ENCODE measurements at places on chromosomes 1 and 21. TPM values are rescaled to one million over a fixed set of nuclear protein-coding genes. Genes with fewer than 3 reads are reported as not detected.
A peak's percentile ranks its signal among the peaks of the same experiment; 100 is the strongest.

DNA sequence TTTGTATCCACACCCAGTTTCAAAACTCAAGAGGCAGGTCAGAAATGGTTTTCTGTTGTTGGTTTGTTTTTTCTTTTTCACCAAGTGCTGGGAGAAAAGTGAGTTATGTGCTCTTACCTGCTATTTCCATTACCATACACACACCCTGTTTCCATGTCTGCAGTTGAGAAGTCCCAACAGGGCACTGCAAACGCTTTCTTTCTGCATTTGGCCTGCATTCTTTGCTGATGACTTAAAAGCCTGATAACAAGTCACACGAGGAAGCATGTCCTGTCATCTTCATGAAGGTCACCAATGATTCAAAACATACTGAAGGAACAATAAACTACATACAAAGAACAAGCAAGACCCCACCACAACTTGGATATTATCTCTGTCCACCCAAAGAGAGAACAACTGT, 24.8 kb upstream of the KCNE1 start:
- no peak for DNase-seq

DNA sequence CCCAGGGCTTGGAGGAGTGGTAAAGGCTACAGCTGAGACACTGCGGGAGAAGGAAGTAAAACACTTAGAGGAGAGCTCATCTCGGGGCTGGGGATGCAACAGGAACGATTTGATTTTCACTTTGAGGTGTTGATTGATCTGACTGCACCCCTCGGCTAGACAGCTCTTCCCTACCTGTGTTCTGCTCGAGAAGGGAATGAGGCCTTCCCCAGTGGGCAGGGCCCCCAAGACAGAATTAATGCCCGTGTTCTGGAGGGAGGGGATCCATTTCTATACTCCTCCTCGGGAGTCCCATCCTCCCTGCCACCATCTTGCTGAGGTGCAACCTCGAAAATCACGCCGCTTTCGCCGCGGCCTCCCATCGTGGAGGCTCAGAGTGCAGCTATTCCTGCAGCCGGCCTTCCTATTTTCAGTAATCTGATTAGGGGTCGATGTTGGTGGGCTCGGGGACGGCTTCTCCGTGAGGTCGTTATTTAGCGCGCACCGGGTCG, 2.4 kb downstream of the ATP2B4 start:
- no peak for DNase-seq

DNA sequence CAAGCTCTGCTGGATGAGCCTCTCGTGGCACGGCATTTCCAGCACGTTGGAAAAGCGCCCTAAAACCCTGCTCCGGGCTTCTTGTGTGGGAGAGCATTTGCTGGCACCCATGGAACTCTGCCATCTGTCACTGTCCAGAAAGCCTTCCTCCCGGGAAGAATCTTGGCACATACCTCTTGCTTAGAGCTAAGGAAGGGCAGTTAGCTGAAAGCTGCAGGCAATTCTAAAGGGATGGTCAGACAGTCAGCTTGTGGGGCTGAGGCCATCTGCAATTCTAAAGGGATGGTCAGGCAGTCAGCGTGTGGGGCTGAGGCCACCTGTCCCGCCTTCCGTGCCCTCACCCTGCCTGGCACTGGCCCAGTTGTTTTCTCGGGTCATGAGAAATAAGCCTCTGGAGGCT, 139.0 kb upstream of the TMEM51 start:
- no peak for DNase-seq

DNA sequence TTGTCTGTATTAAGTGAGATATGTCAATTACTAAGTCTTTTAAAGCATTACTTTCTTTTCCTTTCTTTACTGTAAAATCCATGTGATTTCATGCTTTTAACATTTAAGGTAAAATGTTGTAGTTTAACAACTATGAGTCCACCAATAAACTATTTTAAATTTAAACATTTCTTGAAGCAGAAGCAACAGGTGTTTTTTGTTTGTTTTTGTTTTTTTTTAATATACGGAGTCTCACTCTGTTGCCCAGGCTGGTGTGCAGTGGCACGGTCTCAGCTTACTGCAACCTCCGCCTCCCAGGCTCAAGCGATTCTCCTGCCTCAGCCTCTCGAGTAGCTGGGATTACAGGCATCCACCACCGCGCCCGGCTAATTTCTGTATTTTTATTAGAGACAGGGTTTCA, 15.6 kb downstream of the AIDA start:
- no peak for DNase-seq

GRCh38 chr1:11862890-11863289, 4.1 kb upstream of the NPPB start:
- no peak for DNase-seq

DNA sequence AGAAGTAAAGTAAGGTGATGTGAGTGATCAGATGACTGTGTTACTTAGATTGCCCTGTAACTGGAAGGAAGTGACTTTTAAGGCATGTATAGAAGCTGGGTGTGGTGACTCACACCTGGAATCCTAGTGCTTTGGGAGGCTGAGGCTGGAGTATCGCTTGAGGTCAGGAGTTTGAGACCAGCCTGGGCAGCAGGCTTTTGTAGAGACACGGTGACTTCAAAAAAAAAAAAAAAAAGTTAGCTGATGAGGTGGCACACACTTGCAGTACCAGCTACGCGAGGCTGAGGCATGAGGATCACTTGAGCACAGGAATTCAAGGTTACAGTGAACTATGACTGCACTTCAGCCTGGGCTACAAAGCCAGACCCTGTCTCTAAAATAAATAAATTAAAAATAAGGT, 2.3 kb upstream of the USP16 start:
- no peak for DNase-seq

DNA sequence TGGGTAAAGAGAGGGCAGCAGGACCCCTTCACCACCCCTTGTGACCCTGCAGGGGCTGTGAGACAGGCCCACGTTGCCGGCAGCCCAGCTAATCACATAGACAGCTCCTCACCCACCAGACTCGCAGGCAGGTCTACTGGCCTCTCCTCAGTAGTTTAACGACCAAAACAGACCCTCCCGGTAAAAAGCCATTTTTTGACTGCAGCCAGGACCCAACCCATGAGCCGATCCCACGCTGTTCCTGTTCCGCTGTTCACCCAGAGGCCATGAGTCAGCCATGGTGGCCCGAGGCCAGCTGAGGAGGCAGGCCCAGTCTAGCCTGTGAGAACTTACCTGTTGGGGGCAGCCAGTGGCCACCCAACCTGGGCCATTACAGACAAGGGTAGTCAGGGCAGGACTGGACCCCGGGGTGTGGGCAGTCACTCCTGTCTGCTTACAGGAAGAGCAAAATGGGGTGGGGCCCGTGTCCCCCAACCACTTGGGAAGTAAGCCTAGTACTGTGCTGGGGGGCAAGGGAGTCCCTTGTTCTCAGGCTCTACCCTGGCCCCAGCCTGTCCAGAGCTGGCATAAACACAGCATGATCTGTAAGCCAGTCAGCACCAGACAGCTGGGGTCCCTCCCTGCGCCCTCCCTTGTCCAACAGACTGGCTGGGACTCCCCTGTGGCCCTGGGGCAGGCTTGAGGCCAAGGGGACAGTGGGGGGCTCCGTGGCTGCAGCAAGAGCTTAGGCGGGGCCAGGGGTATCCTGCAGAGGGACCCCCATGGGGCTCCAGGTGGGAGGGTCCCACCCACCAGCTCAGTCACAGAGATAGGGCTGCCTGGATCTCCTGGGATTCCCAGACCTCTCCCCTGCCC, 61.9 kb downstream of the WNT9A start:
- peak; percentile 90 for DNase-seq

DNA sequence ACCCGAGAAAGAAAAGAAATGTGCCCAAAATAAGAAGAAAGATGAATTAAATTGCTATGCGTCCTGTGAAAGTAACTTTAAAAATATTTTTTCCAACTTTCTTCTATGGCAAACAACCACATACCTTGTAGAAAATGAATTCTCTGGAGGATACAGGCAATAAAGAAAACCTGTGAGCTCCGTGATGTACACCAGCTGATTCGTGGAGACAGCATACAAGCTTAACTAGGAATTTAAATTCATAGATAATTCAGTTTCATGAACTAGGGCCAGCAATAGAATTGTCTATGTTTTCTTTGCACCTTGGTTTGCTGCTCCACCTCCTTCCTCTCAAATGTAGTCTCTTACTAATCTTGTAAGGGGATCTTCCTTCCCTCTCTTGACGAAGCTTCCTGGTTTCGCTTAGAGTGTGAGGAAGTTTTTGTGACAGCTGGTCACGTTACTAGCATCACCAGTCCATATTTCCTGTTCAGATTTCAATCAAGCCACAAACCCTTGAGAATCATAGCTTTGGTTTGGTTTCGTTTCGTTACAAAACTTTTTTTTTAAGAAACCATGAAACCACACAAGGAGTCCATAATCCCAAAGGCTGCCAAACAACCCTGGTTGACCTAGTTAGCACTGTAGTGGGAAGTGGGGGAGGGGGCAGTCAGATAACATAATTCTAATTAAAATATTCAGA, 35.8 kb downstream of the GREM2 start:
- no peak for DNase-seq

DNA sequence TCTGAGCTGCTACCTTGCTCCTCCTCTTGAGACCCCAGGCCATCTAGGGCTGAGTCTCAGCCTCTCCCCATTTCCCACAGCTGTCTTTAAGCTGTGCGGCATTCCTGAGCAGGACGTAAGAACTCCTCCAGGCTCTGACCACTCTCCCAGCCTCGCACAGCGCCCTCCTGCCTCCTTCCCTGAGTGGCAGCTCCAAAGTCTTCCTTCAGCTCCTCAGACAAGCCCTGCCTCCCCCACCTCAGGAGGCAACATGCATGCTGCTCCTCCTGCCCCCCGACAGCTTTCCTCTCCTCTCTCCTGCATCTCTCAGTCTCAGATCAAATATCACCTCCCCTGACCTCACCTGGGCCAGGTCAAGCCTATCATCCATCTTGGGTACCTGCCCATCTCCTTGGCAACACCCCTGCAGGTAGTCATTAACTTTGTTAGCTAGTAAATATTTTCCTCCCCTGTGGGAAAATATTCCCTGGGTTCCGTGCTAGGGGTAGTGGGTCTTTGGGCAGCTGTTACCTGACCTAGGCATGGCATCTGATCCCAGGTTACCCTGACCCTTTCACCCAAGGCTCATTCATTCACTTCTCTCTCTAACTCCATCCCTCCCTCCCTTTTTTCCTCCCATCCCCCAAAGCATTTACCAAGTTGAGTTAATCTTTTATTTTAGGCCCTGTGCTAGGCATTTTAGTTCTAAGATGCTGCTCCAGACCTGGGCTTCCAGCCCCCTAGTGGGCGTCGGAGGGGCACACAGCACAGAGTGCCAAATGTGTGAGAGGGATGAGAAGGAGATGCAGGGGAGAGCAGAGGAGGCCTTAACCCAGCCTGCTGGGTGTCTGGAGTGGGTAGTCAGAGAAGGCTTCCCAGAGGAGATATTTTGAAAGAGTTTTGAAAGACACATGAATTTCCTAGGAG, 419.9 kb downstream of the PTPRU start:
- peak; percentile 43 for DNase-seq

GRCh38 chr1:105678334-105678733, 1378.1 kb upstream of the PRMT6 start:
- DNase-seq, result no peak

- DNase-seq, result no peak
Measured at GRCh38 chr1:208058756-208059155, 147.8 kb upstream of the CD34 start.

DNA sequence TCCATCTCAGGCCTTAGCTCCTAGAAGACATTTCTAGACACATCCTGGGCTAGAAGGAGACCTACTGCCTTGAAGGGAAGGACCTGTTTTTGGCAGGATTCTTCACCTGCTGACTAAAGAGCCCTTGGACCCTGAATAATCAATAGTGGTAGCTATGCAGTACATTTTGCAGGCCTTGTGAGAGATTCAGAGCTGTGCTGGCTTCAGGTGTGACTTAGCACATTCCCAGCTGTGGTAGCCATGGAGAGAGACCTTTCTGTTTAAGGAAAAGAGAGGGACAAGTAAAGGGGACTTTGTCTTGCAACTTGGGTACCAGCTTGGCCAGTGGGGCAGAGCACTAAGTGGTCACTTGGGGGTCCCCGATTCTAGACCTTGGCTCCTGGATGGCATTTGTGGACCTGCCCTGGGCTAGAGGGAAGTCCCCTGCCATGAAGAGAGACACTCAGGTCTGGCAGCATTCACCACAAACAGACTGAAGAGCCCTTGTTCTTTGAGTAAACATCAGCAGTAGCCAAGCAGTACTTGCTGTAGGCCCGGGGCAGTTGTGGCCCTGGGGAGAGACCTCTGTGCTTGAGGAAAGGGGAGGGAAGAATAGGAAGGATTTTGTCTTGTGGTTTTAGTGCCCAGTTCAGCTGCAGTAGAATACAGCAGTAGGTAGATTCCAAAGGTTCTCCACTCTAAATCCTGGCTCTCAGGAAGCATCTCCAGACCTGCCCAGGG, 26.2 kb upstream of the CD1A start:
- no peak for DNase-seq

GRCh38 chr1:24861821-24862727, 68.0 kb downstream of the RUNX3 start:
- DNase-seq, result no peak

- peak; percentile 69 for DNase-seq
Measured at GRCh38 chr21:45580181-45580575, 37.9 kb upstream of the SLC19A1 start.

DNA sequence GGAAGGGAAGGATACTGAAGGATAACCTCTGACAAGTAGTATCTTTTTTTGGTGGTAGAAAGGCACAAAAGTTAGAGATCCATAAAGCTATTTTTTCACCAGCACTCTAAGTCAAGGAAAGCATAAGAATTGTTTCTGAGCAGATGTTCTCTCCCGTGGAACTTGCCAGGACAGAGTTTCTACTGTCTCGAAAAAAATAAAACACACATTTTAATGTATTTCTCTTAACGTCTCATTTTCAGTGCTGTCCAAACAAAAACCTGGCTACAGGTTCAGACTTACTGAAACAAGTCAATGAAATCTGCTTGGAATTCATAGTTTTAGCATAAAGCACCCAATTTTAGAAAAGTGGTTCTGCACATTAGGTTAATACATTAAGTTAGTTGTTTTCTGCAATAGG, 338.3 kb downstream of the LTN1 start:
- no peak for DNase-seq

DNA sequence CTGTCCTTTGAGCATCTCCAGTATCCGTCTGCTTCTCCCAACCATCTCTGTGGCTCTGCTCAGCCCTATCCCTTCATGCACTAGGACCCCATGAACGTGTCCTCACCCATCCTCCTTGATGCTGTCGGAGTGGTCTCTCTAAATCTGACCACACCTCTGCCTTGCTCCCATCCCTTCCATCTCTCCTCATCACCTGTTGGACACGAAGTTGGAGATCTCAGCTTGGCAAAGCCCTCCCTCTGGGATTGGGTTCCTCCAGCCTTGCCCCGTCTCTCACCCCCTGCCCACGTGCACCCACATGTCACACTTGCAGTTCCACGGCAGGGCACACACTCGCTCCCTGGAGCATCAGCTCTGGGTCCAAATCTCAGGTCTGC, 135.7 kb downstream of the ACTL8 start:
- DNase-seq, result peak; percentile 81

- DNase-seq, result no peak
Measured at GRCh38 chr1:97063532-97063931, 341.9 kb downstream of the PTBP2 start.

- no peak for DNase-seq
Measured at GRCh38 chr21:35016517-35017188, 32.4 kb downstream of the RUNX1 start.

- DNase-seq, result no peak
Measured at GRCh38 chr1:176575991-176576390, 113.0 kb downstream of the PAPPA2 start.

Gene IPO13
- total RNA-seq, result 26.1 TPM

Gene HJV
- total RNA-seq, result not detected

Gene FMO3
- total RNA-seq, result 2.3 TPM

Gene LIPI
- total RNA-seq, result not detected

Gene CASQ2
- 1.5 TPM for total RNA-seq

Gene ACTN2
- total RNA-seq, result 0.71 TPM

Gene CNKSR1
- total RNA-seq, result 1.7 TPM

Gene GCSAML
- 0.51 TPM for total RNA-seq

Gene RPS27
- 1,095 TPM for total RNA-seq

Gene AMY1B
- not detected for total RNA-seq

Gene PLEKHA6
- total RNA-seq, result 3.5 TPM

Gene GRIK1
- 0.16 TPM for total RNA-seq

Measured in mesenteric fat pad (tissue), 1 donor.